Upper lobe of right lung (tissue), 1 donor: ENCODE measurements at places on chromosomes 1 and 21. TPM values are rescaled to one million over a fixed set of nuclear protein-coding genes. Genes with fewer than 3 reads are reported as not detected.

- DNase-seq, result no peak
Measured at GRCh38 chr1:198483006-198483405, 57.5 kb downstream of the ATP6V1G3 start.

The PHLDA3 gene
- 90.0 TPM for total RNA-seq

DNA sequence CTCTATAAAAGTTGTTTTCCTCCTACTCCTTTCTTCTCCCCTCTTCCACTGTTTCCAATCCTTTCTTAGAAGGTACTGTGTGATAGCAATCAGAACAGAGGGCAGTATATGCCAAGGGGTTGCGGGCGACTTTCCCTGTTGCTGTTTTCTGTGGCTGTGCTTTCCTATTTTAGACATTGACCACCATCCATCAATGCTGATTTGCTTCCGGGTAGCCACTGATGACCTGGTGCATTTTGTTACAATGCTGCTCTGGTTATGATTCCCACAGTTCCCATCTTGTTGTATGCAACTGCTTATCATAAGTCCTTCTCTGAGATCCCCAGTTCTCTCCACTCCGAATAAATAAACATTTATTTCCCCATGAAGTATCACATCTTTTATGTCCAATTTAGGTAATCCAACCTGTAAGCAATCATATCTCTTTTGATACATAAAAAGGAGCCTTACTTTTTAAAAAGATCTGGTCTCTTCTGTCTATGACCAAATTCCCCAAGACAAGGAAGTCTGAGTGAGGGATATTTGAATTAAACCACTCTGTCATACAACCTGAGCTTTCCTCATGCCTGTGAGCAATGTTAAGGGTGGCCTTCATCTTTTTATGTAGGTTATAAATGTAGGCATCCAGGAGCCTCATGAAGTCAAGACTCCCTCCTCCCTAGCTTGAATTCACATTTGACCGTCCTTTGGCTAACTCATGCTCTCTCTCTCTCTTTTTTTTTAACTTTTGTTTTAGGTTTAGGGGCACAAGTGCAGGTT, 52.5 kb upstream of the CD55 start:
- no peak for DNase-seq

- DNase-seq, result no peak
Measured at GRCh38 chr1:106846656-106847055, 209.8 kb upstream of the PRMT6 start.

DNA sequence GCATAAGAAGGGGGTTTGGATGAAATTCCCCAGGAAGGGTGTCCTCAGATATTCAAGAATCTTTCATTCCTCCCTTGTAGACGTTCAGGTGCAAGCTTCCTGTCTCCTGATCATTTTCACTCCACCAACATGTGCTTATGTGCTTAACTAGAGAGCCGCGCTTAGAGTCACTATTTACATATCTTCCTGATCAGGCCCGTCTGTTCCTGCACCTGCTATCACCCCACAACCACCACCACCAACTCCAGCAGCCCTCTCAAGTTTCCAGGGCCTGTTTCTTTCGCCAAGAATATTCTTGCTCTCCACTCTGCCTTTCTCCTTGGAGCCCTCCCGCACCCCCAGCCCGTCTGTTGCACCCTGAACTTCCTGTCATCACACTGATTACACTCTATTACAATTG, 113.4 kb downstream of the SPSB1 start:
- DNase-seq, result no peak

- DNase-seq, result no peak
Measured at GRCh38 chr1:99675994-99676393, 30.1 kb downstream of the PALMD start.

GRCh38 chr1:9422911-9423505, 116.3 kb upstream of the SLC25A33 start:
- no peak for DNase-seq
